ENCODE measurements at places on chromosomes 3 and 15.

DNA sequence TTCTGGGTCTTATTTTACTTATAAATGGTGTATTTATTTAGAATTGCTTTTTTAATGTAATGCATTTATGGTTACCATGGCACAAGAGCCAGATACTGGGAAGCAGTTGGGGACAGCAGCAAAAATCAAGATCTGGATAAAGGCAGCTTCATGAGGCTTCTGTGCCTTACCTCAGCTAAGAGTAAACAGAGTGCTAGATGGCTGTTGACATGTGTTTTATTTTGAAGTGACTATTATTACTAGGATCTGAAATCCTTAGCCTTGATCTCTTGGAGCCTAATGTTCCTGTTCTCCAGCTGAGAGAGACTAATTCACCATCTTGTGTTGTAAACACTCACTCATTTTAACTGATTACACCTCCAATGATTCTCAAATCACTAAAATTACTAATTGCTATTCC lies 317.8 kb downstream of the LPP start:
- DNase-seq = no peak

DNA sequence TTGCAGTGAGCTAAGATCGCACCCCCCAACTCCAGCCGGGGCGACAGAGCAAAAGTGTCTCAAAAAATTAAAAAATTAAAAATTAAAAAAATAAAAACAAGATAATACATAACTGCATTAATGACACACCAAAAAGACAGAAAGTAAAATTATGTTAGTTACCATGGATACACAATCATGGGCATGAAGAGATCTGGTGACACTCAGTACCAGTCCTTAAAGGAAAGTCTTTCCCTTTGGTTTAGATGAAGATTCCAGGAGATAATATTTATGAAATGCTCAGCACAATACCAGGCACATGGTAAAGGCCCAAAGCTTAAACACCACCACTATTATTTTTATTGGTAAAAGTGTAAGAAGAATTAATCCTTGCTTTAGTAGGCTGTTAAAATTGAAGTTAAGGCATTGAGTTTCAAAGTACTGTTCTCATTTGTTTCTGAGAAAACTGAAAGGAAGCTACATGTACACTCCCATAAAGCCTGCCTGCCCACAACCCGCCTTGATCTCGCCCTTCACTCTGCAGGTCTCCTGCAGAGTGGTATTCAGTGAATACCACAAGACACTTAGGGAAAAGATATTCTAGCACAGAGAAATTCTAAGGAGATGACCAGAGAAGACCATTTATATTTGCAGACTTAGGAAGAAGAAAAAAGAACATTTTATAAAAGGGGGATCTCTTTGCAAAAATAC lies 52.3 kb downstream of the SUCLG2 start:
- no peak for DNase-seq

GRCh38 chr3:54827776-54828175 lies 100.1 kb downstream of the LRTM1 start:
- DNase-seq = no peak

DNA sequence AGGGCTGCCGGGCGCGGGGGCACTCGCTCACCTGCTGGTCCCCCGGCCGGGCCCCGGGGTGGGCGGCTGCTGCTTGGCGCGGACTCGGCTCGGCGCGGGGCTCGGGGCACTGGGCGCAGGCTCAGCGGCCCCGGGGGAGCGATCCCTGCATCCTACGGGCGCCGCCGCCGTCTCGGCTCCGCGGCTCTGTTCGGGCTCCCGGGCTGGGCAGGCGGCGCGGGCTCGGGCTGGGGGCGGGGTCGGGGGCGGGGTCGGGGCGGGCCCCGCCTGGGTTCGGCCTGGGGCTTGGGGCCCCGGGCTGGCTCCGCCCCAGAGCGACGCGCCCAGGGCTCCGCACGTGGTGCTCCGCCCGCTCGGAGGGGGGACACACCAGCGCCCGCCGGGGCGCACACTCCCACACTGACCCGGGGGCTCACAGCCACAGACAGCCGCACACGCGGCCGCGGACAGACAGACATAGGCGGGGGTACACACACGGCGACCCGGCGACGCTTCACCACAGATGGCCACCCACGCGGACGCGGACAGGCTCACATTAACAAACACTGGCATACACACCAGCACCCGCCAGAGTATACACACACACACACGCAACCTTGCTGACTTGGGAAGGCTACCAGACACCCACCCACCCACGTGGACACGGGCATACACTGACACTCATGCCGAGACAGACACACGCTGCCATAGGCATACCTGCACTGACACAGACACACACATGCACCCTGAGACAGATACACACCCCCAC lies at the start of gene SCN5A:
Gene SCN5A, minus strand, starts transcription at position 188 of the 748 bp plus-strand sequence. CDS start 16,380 bp downstream, outside the sequence.
- DNase-seq = no peak

- peak; percentile 18 for DNase-seq
Observed at GRCh38 chr3:58659051-58659675, 7.4 kb downstream of the FAM3D start.

DNA sequence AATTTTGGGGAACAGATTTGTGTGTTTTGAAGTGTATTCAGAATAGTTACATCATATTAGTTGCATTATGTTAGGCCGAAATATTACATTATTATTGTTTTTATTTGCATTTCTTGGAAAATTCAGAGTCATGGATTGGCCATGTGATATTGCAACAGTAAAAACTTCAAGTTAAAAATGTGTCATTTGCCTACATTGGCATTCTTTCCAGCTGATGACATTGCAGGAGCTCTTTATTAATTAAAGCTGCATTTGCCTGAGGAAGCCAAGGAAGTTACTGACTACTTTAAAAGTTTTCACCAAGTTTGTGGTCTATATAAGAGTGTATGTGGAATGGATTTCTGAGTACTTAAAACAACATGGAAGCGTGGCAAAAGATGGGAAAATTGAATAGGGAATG lies 726.4 kb upstream of the SGO1 start:
- DNase-seq = no peak

GRCh38 chr15:66164788-66165187 lies 88.8 kb downstream of the MEGF11 start:
- DNase-seq = no peak

- DNase-seq = no peak
Observed at GRCh38 chr3:64993781-64994180, 306.0 kb upstream of the ADAMTS9 start.

GRCh38 chr3:96863129-96863740 lies 48.8 kb downstream of the EPHA6 start:
- peak; percentile 14 for DNase-seq

DNA sequence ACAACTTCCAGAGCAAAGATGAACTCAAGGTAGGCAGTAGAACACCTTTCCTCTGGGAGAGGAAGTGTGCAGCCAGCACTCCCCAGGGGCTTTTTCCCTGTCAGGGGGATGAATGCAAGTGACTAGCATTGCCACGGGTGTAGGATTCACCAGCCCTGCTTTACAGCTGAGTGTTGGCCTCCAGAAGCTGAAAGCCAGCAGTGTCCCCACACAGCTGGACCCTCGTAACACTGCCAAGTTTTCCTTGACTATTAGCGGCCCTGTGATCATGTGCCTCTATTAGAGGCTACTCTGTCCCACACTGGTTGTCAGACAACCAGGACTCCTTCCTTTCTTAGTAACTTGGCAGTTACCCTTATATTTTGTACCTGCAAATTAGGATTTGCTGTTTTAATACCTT lies 104.9 kb upstream of the MANF start:
- no peak for DNase-seq

- no peak for DNase-seq
Observed at GRCh38 chr3:31244929-31245817, 287.6 kb upstream of the STT3B start.

DNA sequence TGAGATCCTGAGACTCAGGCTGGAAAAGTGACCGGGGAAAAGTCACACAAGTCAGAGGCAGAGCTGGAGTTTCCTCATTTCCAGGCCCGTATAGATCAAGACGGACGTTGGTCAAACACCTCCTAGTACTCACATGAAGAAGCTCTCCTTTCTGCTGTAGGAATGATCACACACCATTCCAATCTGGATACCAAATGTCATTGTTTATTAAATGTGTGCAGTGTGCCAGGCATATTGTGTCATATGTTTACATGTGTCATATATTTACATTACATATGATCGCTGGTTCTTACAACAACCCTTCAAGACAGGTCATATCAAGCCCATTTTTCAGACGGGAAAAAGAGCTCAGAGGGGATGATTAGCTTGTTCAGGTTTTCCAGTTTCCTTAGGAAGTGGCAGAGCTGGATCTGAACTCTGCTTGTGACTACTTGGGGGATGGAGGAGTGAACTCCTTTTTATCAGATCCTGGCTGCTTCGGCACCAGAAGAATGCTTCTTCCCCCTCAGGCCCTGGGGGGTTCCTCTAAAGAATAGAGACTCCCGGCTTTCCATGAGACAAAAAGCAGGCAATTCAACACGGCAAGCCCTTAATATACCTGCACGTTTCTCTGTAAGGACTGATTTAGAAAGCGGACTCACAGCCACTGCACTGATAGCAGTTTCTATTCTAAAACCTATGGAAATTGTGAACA lies 41.9 kb downstream of the FAM43A start:
- DNase-seq = peak; percentile 55

- DNase-seq = no peak
Observed at GRCh38 chr3:9917820-9918219, 922 bp downstream of the IL17RC start.

DNA sequence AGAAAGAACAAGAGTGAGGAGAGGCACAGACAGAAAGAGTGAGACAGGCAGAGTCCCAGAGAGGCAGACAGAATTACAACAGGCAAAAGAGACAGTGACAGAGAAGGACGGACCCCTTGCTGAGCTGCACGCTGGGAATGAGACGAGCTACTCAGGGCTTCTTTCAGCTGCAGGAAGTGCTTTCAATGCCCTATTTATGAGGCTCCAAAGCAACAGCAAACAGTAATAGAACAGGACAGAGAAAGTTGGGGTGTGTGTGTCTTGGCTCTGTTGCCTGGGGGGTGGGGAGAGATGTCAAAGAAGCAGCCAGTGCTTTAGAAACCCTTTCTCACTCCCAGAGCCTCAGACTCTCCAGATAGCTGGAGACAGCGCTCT lies 502 bp upstream of the TIMP4 start:
- DNase-seq = no peak
